ENCODE measurements at places on chromosomes 16 and 17. TPM values are rescaled to one million over a fixed set of nuclear protein-coding genes. Genes with fewer than 3 reads are reported as not detected.

The CDK3 gene
- 0.92 TPM for total RNA-seq

The SHBG gene
- total RNA-seq: 0.26 TPM

The KRT9 gene
- total RNA-seq: not detected

The PERCC1 gene
- total RNA-seq: not detected

The KRT39 gene
- not detected for total RNA-seq

The TRPV3 gene
- total RNA-seq: 0.68 TPM

The SLC38A8 gene
- not detected for total RNA-seq

The CDH13 gene
- total RNA-seq: 95.3 TPM

The RNF222 gene
- total RNA-seq: not detected

The KRT16 gene
- 0.79 TPM for total RNA-seq

The KRTAP9-2 gene
- total RNA-seq: not detected

The NHLRC4 gene
- 1.7 TPM for total RNA-seq

The IL21R gene
- 0.79 TPM for total RNA-seq

The BCAR1 gene
- 35.9 TPM for total RNA-seq

The NPIPB9 gene
- 1.2 TPM for total RNA-seq

The MTMR4 gene
- total RNA-seq: 38.7 TPM

The HOXB3 gene
- 0.31 TPM for total RNA-seq

The SNX20 gene
- total RNA-seq: not detected

The C17orf67 gene
- total RNA-seq: 0.53 TPM

The CDH5 gene
- 16.1 TPM for total RNA-seq

The CCL1 gene
- not detected for total RNA-seq
